ENCODE measurements at places on chromosomes 13 and 19. TPM values are rescaled to one million over a fixed set of nuclear protein-coding genes. Genes with fewer than 3 reads are reported as not detected.

GRIN3B gene
- total RNA-seq: 2.6 TPM

ETV2 gene
- total RNA-seq: 0.30 TPM

PINLYP gene
- 0.44 TPM for total RNA-seq

C5AR1 gene
- not detected for total RNA-seq

SIGLEC8 gene
- total RNA-seq: not detected

SUPT20H gene
- 32.8 TPM for total RNA-seq

RFXAP gene
- 2.0 TPM for total RNA-seq

OR7A5 gene
- total RNA-seq: not detected

EFNA2 gene
- not detected for total RNA-seq

SPRED3 gene
- 3.4 TPM for total RNA-seq

PRDX2 gene
- 201 TPM for total RNA-seq

AP1M2 gene
- total RNA-seq: not detected

Measured in mammary microvascular endothelial cell (primary cell).